NCI-H1436 treated with DMSO at 0.1 percent for 48 hours (cell line): ENCODE measurements at places on chromosomes 3 and 15.

DNA sequence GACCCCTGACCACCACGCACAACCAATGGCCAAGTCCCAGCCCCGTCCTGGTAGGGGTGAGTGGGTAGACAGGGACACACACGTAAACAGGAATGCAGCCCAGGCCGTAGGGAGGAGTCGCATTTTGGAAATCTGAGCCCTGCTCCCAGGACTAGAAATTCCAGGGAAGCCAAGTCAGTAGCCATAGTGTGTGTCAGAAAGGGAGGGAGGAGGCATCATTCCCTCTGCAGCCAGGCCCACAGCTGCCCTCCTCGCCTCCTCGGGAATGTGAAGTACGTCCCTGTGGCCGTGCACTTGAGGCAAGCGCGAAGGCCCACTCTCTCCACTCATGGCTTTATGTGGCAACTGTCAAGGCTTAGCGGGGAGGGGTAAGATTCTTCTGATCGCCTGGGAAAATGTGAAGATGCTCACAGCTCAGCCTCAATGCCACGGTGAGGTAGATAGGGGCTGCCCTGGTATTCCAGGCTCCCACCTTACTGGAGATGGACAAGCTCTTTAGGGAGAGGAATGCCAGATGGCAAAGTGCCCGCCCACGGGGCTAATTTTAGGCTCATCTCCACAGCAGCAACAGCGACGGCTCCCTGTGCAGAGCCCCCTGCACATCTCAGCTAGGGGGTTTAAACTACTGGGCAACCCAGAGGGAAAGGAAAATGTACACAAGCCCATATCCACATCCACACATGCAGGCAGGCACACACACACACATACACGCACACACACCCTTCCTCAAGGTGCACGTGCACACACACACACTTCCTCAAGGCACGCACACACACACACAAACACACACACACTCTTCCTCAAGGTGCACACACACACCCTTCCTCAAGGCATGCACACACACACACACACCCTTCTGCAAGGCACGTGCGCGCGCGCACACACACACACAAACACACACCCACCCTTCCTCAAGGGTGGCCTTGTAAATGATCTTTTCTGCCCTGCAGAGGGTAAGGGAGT lies 65.5 kb downstream of the ADCY5 start:
- no peak for DNase-seq

DNA sequence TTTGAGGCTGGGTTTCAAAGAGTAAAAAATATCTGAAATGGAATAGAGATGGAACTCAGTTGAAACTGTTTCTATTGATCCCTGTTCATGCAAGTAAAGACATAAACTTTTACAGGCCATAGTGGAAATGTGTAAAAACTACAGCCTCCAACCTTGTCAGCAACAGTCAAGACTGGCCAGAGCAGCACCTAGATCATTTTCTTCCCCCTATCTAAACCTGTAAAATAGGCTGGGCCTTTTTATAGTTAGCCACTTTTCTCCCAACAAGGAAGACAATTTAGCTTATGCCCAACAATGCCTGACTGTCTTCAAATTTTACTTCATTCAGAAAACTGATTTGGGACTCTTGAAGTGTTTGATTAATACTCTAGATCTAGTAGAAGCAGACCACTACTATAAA lies 91.5 kb upstream of the CMC1 start:
- no peak for DNase-seq

DNA sequence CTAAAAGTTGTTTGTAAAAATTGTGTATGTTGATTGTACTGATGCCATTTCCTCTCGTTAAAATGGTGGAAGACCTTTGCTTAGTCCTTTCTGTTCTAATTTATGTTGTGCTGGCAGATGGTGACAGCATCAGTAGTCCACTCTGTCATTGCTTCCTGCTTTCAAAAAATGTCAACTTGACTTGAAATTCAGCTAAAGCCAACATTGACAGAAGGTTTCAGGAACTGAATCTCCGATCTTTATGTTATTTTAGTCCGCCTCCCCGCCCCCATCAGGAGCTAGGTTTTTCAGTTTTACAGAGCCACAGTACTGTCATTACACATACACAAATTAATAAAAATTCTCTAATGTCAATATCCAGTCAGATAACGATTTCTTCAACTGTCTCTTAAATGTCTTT lies 1.5 kb downstream of the CEP63 start:
- DNase-seq = no peak

DNA sequence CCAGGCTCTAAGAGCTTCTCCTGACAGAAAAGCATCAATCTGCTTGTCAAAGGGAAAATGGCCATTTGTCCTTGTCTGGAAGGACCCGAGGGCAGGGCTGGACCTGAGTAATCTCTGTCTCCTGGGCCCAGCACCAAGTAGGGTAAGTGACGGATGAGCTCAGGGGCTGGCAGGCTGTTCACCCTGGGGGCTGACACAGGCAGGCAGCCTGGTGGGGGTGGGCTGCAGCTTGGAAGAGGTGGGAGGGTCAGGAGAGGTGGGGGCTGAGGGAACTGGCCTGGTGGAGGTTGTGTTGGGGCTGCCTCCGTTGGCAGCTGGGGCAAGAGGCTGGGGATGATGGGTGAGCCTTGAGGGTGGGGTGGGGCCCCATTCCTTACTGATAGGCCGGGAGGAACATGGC lies 42.3 kb upstream of the ADPGK start:
- no peak for DNase-seq

DNA sequence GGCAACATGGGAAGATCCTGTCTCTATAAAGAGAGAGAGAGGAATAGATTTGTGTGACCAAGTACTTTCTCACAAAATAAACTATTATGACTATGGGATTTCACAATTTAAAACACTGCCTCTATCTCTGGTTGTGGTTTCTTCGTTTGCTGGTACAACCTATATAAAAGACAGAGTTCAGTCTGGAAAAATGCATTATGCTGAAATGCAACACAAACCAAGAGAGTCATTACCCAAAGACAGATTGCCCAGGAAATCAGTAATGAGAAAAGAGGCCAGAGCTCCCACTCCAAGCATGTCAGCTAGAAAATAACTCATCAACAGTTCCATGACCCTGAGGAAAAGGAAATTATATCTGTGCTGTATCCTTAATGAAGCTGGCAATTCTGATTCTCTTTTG lies 23.2 kb downstream of the GPR176 start:
- no peak for DNase-seq

DNA sequence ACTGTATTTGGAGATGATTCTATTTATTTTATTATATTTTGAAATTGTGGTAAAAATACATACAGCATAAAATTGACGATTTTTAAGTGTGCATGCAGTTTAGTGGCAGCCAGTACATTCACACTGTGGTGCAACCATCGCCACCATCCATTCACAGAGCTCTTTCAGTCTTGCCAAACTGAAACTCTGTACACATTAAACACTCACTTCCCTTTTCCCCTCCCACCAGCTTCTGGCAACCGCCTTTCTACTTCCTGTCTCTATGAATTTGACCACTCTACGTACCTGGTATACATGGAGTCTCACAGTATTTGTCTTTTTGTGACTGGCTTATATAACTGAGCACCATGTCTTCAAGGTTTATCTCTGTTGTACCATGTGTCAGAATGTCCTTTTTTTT lies 303.3 kb upstream of the ATP10A start:
- DNase-seq = no peak

DNA sequence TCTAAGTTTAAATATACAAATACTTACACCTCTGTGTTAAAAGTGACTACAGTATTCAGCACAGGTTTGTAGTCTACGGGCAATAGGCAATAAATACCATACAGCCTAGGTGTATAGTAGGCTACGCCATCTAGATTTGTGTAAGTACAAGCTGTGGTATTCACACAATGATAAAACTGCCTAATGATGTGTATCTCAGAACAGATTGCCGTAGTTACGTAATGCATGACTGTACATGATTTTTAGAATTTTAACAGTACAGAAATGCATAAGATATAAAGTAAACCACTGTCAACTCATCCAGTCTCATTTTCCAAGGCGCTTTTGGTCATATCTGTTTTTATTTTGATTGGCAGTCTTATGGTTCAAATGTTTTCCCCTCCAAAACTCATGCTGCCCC lies 365.7 kb downstream of the CTNNB1 start:
- DNase-seq = no peak

DNA sequence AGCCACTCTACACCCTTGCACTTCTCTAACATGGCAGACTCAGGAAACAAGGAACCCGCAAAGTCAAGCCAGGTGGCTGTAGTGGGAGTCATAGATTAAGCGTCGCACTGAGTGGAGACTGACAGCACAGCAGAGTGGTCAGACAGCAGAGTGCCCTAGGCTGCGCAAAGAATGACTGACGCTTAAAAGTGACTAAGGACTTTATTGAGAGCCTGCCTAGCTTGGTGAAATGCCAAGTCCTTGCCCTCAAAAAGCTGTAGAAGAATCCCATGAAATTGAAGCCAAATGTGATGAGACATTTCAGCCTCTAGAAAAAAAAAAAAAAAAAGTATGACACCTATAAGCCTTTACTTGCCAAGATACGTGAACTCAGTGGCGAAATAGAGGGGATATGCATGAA lies 30.2 kb downstream of the NCEH1 start:
- DNase-seq = no peak

DNA sequence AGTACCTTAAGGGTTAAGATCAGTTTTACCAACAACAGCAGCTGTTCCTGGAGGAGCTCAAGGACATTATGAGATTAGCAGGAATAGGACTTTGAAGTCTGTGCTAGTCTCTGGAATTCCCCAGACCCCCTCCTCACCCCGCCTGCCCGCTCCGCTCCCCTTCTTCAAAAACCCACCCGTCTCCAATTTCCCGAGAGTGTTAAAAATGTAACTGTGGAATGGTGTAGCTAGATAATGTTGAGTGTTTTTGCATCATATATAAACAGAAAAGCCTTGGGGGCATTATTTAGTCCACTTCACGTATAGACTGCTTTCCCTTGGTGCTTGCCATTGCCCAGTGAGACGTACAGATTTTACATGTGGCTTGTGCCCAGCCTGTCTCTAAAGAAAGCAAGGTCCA lies 65.0 kb upstream of the SEMA6D start:
- DNase-seq = no peak

GRCh38 chr15:101048581-101049030 lies 129.4 kb downstream of the LRRK1 start:
- no peak for DNase-seq

DNA sequence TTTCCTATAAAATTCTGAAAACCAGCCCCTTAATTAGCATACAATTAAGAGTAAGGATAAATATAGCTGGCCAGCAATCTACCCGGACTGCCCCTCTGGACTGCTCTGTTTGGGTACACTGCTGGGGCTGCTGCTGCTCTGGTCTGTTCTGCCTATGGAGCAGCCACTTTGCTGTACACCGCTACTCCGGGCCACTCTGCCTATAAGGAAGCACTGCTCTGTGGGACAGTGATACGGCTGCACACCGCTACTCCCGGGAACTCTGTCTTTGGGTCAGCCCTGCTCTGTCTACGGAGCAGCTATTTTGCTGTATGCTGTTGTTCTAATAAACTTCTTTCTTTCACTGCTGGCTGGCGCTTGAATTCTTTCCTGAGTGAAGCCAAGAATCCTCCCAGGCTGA lies 316.5 kb upstream of the PLSCR5 start:
- no peak for DNase-seq

- no peak for DNase-seq
Observed at GRCh38 chr3:49198611-49199230, 27.3 kb downstream of the KLHDC8B start.
